ENCODE measurements at places on chromosomes 11 and 22. TPM values are rescaled to one million over a fixed set of nuclear protein-coding genes. Genes with fewer than 3 reads are reported as not detected.

DNA sequence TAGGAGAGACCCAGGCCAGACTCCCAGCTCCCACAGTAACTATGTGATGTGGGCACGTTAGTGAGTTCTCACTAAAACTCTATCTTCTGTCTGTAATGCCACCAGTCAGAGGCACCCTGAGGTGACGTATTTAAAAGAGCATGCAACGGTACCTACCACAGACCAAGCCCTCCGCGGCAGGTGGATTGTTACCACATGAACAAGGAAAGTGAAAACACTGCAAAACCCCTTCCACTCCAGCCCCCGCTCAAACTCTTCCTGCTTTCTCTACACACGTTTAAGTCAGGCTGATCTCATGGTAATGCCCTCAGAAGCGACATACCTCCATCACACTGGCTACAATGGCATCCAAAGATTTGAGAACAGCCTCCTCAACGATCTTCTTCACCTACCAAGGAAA lies 36.7 kb downstream of the SERPIND1 start:
- H3K4me1 ChIP-seq = no peaks in the 10 kb centered on the region
- no peaks in the 10 kb centered on the region for H3K27me3 ChIP-seq
- H3K4me3 ChIP-seq = no peak overlapping the region
- H3K27ac ChIP-seq = no peak overlapping the region
- peaks cover 52% of the 10 kb centered on the region for H3K36me3 ChIP-seq

The KCTD14 gene
- total RNA-seq = 0.89 TPM

- no peaks in the 10 kb centered on the region for H3K4me1 ChIP-seq
- no peak overlapping the region for H3K27ac ChIP-seq
- H3K36me3 ChIP-seq = no peaks in the 10 kb centered on the region
- H3K4me3 ChIP-seq = no peak overlapping the region
- DNase-seq = no peak
Measured at GRCh38 chr11:102473543-102473942, 21.0 kb upstream of the TMEM123 start.

The APOBEC3G gene
- 3.4 TPM for total RNA-seq

GRCh38 chr22:28883657-28883916 lies 215 bp downstream of the ZNRF3 start:
- H3K27me3 ChIP-seq = peaks cover 10% of the 10 kb centered on the region
- peak overlapping the region; percentile 47 for H3K27ac ChIP-seq
- peaks cover 25% of the 10 kb centered on the region for H3K4me1 ChIP-seq
- H3K36me3 ChIP-seq = no peaks in the 10 kb centered on the region

- no peak for DNase-seq
- H3K27me3 ChIP-seq = peaks cover 27% of the 10 kb centered on the region
Measured at GRCh38 chr22:50737728-50738648, at the start of gene ACR. TSS of gene ACR (plus strand) at chr22:50738204. CDS start at chr22:50738236, 32 bp downstream.

GRCh38 chr11:94558468-94558867 lies 8.7 kb upstream of the PIWIL4 start:
- no peak for DNase-seq
- H3K27me3 ChIP-seq = no peaks in the 10 kb centered on the region
- no peaks in the 10 kb centered on the region for H3K36me3 ChIP-seq
- no peak overlapping the region for H3K4me3 ChIP-seq
- H3K27ac ChIP-seq = no peak overlapping the region

GRCh38 chr22:49853981-49854831 lies 562 bp downstream of the ZBED4 start:
- H3K36me3 ChIP-seq = peaks cover 10% of the 10 kb centered on the region
- peaks cover 24% of the 10 kb centered on the region for H3K4me1 ChIP-seq
- peak overlapping the region; percentile 87 for H3K27ac ChIP-seq
- peaks cover 29% of the 10 kb centered on the region for H3K27me3 ChIP-seq
- H3K4me3 ChIP-seq = peak overlapping the region; percentile 70

DNA sequence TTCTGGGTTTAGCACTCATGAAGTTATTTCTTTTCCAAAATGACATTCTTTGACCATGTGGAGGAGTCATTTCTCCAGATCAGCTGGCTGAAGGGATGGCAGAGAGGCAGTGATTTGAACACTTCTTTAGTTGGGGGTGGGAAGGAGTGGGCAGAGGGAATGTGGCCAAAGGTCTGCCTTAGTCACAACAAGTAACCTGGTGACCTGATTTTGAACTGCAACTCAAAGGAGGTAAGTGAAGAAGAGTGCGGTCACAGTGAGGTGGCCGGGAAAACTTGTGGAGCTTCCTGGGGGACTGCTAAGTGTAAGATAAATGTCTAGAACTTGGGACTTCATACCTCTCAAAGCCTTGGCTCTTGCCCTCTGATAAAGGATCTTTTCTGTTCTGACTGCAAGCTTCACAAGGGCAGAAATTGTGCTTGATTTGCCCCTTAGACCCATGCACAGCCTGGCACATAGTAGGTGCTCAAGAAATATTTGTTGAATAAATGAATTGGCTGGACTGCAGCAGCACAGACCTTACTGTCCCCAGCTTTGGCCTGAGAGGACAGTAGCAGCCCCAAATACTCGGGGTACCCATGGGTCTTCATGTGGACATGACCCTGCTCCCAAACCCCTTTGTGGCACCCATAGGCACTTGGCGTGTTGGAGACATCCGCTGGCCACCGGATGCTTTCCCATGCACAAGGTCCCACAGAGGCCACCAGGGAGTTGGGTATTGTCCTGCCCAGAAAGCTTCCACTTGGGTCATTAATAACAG lies 99.0 kb upstream of the ALX4 start:
- H3K4me3 ChIP-seq = no peak overlapping the region
- peaks cover 28% of the 10 kb centered on the region for H3K4me1 ChIP-seq
- H3K27ac ChIP-seq = no peak overlapping the region
- H3K27me3 ChIP-seq = peaks cover 3% of the 10 kb centered on the region
- H3K36me3 ChIP-seq = no peaks in the 10 kb centered on the region

The PGA5 gene
- 0.27 TPM for total RNA-seq

- H3K4me3 ChIP-seq = no peak overlapping the region
- H3K27ac ChIP-seq = no peak overlapping the region
- no peaks in the 10 kb centered on the region for H3K4me1 ChIP-seq
- DNase-seq = no peak
- H3K36me3 ChIP-seq = no peaks in the 10 kb centered on the region
- H3K27me3 ChIP-seq = no peaks in the 10 kb centered on the region
Measured at GRCh38 chr22:32352681-32353080, 5.0 kb upstream of the RFPL3 start.

The MPPED2 gene
- 7.7 TPM for total RNA-seq

DNA sequence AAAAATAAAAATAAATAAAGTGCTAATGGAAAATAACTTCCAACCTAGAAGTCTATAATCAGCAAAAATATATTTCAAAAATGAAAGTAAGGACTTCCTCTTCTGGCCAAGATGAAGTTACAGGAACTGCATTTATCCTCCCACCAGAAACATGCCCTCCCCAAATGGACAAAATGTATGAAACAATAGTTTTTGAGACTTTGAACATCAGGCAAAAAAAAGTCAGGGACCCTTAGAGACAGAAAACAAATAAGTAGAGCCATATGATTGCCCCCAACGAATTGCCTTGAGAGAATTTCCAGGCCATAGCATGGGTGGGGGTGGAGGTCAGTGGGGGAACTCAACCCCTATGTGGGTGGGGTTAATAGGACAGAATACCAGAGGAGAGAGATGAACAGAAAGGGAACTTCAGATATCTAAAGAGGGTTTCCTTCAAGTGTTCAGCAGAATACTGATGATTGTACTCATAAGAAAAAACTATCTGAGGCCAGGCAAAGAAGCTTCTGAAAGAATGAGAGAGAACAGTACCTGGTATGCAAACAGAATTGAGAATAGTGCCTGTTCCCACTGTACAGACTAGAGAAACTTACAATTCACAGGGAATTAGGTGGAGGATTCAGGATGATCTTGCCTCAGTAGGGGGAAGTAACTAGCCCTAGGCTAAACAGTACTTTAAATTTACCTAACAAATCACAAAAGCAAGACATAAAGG lies 26.6 kb upstream of the IL10RA start:
- H3K27me3 ChIP-seq = peaks cover 4% of the 10 kb centered on the region
- H3K4me3 ChIP-seq = no peak overlapping the region
- H3K36me3 ChIP-seq = no peaks in the 10 kb centered on the region
- peak overlapping the region; percentile 44 for H3K27ac ChIP-seq

The RAG1 gene
- total RNA-seq = 5.8 TPM

The C11orf42 gene
- not detected for total RNA-seq

The FOSL1 gene
- not detected for total RNA-seq

GRCh38 chr11:65780770-65781151 lies at the start of gene AP5B1:
TSS of gene AP5B1 (minus strand) at chr11:65780976. CDS start at chr11:65780591, 385 bp downstream.
- H3K4me1 ChIP-seq = peaks cover 16% of the 10 kb centered on the region
- peaks cover 45% of the 10 kb centered on the region for H3K27me3 ChIP-seq
- H3K36me3 ChIP-seq = peaks cover 10% of the 10 kb centered on the region

GRCh38 chr22:50206599-50206998 lies 5.8 kb downstream of the SELENOO start:
- H3K27me3 ChIP-seq = no peaks in the 10 kb centered on the region
- no peak for DNase-seq
- H3K4me1 ChIP-seq = peaks cover 33% of the 10 kb centered on the region
- H3K4me3 ChIP-seq = no peak overlapping the region
- H3K27ac ChIP-seq = no peak overlapping the region

GRCh38 chr11:36509201-36509639 lies 852 bp downstream of the TRAF6 start:
- H3K4me1 ChIP-seq = peaks cover 9% of the 10 kb centered on the region
- DNase-seq = peak; percentile 76
- H3K27me3 ChIP-seq = no peaks in the 10 kb centered on the region
- H3K36me3 ChIP-seq = no peaks in the 10 kb centered on the region

DNA sequence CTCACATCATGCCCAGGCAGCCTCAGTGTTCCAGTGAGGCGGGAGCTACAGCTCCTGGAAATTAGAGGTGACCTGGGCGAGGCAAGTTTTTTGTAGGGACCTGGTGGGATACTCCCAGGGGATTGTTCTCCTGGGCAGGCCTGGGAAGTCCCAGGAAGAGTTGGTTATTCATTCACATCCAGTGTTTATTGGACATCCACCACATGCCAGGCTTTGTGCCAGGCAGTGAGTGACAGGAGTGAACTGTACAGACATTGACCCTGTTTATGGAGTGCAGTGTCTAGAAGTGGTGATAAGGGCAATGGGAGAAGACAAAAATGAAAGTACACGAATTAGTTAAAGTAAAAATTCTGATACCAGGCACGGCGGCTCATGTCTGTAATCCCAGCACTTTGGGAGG lies 29.4 kb downstream of the YWHAH start:
- peaks cover 6% of the 10 kb centered on the region for H3K4me1 ChIP-seq
- H3K36me3 ChIP-seq = no peaks in the 10 kb centered on the region
- no peak for DNase-seq
- H3K27me3 ChIP-seq = peaks cover 8% of the 10 kb centered on the region
- no peak overlapping the region for H3K4me3 ChIP-seq

DNA sequence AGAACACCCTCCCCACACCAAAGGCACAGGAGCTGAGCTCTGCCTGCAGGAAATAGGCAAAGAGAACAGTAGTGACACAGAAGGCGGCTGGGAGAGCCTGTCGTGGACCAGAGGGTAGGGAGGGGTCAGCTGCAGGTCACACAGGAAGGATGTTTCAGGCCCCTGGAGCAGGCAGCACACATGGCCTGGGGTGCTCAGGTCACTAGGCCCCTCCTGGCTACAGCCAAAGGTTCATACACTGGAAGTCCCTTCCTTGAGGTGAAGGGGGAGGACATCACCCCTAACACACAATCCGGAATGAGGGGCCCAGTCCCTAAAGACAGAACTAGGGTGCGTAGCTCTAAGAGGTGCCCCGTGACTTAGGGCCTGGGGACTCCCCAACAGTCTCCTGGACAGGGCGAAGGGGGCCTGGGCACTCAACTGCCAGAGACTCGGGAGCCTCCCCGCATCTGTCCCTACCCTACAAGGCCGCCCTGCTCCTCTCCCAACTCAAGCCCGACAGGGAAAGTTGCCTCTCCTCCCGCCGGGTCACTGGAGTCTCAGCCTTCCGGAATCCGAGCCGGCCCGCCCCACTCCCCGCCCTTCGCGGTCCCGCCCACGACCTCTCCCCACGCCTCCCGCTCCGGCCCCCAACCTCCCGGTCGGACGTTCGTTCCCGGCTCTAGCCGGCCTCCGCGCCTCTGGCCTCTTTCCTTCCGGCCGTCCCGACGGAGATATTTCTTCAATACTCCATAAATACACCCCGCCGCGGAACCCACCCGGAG lies at the start of gene CYB5R2:
TSS of gene CYB5R2 (minus strand) at position 541 of the 764 bp plus-strand sequence. CDS start 675 bp downstream, outside the sequence.
- H3K27me3 ChIP-seq = peaks cover 26% of the 10 kb centered on the region
- H3K4me3 ChIP-seq = peak within 1 kb of the TSS; percentile 47
- H3K4me1 ChIP-seq = peaks cover 19% of the 10 kb centered on the region
- peak within 1 kb of the TSS; percentile 67 for H3K27ac ChIP-seq

- H3K4me1 ChIP-seq = peaks cover 4% of the 10 kb centered on the region
- DNase-seq = no peak
- no peak overlapping the region for H3K4me3 ChIP-seq
- H3K27me3 ChIP-seq = no peaks in the 10 kb centered on the region
- H3K36me3 ChIP-seq = no peaks in the 10 kb centered on the region
Measured at GRCh38 chr11:119388103-119388502, 6.6 kb upstream of the USP2 start.

DNA sequence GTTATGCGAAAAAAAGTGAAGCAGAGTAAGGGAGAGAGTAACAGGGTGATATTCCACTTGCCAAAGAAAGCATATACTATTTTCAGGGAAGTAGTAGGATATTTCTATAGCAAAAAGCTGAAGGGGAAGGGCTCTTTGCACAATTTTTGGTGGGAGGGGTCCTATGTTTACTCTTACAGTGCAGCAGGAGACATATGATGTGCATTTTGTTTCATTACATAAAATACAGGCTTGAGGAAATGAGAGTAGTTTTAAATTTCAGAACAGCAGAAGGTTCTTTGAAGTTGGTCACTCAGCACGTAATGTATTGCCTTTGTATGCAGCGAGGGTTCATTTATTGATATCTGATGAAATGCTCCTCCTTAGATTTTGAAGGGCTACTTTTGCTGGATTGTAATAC lies 3.1 kb upstream of the PIK3IP1 start:
- H3K4me3 ChIP-seq = no peak overlapping the region
- peaks cover 14% of the 10 kb centered on the region for H3K27me3 ChIP-seq
- H3K27ac ChIP-seq = no peak overlapping the region
- DNase-seq = no peak
- H3K4me1 ChIP-seq = peaks cover 20% of the 10 kb centered on the region
